ENCODE measurements at places on chromosomes 7 and 10.

- no peak for DNase-seq
These were observed 133.7 kb downstream of the SLC25A13 start for GRCh38 chr7:96188174-96188581.

DNA sequence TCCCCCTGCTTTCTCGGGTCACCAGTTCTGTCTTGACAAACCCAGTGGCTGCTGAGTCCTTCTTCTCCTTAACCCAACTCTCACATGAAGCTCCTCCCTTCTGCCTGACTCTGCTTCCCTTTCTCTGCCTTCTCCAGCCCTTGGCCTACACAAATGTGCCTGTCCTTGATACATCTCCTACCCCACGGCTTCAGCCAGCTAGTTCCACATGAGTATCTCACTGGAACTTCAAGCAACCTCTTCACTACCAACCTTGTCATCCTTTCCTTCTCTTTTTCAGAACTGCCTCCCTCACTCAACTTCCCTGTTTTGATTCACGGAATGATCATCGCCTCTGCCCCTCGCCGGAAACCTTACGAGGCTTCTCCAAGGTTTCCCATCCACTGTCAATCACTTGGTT, 55.9 kb downstream of the PDIA4 start:
- DNase-seq, result no peak

GRCh38 chr10:106312087-106312486, 852.4 kb downstream of the SORCS1 start:
- no peak for DNase-seq

GRCh38 chr7:41224063-41224763, 478.7 kb downstream of the INHBA start:
- no peak for DNase-seq

- no peak for DNase-seq
These were observed 76.7 kb upstream of the ANLN start for GRCh38 chr7:36312915-36313334.

GRCh38 chr7:22996470-22996869, 17.5 kb downstream of the HYCC1 start:
- DNase-seq, result no peak

GRCh38 chr7:93551063-93551895, 23.2 kb downstream of the CALCR start:
- DNase-seq, result no peak

DNA sequence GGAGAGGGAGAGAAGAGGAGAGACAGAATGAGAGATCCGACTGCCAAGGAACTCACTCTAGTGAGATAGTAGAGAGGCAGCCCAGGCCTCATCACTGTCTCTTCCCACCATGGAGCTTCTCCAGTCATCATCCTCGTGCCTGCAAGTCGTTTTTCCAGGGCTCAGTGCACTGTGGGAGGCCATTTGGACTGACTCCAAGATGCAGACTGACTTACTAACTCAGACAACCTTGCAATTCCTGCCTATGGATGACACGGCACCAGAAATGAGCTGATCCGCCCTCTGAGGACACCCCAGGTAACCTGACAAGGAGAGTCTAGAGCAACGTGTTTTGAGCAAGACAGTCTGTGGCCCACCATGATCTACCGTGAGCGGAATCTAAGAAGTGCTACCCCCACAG, 154.9 kb downstream of the GLI3 start:
- no peak for DNase-seq

- DNase-seq, result no peak
These were observed 239.4 kb downstream of the TNS3 start for GRCh38 chr7:47342296-47343060.

DNA sequence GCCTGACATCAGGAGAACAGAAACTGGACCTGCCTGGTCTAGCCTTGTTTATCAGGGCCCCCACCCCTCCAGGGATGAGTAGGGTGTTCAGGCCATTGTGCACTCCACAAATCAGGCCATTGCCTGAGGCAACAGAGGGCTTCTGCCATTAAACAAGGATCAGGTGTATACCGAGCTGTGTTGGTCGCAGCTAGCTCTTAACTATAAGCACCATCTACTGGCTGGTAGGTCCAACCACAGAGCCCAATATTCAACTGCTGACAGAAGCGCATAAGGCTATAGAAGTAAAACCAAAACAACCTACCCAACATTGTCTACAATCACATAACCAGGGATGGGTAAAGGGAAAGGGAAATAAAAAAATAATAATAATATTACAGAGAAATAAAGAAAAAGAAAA, 451.7 kb upstream of the TEX47 start:
- DNase-seq, result no peak

GRCh38 chr10:131982185-131982756, 548 bp upstream of the BNIP3 start:
- no peak for DNase-seq

DNA sequence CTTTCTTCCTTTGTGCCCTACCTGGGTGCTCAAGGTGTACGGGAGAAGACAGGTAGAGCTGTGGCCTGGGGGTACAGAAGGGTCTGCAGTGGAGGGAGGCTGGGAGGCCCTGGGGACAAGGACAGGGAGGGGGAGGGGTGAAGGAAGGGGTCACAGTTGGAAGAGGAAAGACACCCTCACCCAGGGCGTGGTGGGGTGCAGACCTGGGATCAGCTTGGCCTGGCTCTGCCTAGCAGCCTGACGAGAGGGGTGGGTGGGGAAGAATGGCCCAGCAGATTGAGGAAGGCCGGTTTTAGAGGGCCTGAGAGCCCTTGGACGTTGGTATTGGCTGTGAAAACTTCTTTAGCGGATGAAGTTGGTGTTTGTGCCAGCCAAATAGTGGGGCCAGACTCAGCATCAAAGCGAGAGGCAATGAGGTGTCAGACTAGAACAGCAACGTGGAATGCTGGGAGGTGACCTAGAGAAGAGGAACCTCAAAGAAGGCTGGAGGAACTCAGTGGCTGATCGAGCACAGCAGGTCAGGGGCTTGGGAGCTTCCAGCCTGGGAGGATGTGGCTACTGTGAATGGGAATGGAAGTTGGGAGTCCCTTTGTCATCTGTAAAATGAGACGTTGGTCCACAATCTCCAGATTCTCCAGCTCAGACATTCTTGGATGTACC, 18.1 kb upstream of the TRIM8 start:
- no peak for DNase-seq

DNA sequence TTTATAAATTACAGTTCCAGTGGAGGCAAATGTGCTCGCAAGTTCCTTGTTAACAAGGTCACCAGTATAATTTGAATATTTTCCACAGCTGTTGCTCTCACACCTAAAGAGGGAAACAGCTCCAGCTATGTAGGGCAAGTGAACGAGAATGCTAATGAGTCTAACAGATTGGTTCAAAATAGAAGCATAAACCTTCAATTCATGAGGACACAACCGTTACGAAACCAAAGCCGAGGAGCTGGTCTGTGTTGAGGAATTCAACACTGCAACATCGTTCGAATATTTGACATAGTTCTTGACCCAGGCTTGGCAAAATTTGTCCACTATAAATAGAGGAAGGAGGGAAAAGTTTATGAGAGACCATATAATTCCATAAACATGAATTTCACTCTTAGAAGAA, 161.3 kb downstream of the KLF6 start:
- no peak for DNase-seq

DNA sequence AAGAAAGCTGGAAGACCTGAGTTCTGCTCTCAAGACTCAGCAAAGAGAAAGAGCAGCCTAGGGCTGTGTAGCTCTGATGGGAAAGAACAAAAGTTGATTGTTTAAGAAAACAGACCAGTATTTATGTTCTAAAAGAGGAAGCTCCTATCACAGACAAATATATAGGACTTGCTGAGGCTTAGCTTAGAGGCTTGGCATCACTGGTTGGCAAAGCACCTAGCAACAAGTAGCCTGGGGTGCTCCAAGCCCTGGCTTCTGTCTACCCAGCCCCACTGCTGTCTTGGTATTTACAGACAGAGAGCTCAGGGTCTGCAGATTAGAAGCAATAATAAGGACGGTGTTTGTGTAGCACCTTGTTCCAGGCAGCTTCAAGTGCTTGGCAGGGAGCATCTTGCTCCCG, 36.9 kb upstream of the CCDC3 start:
- no peak for DNase-seq

DNA sequence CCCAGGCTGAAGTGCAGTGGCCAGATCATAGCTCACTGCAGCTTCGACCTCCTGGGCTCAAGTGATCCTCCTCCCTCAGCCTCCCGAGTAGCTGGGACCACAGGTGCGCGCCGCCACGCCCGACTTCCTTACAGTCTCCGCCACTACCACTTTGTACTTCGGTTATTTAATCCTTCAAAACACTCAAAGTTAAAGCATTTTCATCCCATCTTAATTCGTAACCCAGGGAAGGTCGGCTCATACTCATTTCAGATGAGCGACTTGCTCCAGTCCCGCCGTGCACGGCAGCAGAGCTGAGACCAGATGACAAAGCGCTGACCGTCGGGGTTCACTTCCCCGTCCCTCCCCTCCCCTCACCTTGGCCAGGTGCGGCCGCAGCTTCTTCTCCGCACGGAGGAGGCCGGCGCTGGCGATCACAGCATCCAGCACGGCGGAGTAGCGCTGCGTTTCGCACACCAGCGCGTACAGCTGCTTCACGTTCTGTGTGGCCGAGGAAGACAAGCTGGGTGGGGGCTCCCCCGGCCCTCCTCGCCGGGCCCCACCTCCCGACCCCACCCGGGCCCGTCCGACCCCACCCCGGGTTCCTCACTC, 457 bp downstream of the NSUN5 start:
- no peak for DNase-seq

DNA sequence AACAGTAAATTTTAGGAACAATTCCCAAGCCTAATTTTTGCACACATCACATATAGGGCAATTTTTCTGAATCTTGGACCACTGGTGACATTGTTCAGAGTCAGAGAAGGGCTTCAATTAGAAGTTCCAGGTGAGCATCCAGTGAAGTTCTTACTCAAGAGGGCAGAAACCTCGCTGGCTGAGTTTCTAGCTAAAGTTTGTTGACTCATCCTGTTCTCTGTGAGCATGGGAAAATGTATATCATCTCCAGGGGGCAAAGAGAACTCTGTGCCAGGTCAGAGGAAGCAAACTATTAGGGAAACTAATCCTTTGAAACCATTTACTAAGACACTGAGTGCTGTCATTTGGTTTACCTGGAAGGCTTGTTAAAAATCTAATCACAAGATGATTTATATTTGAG, 695.6 kb upstream of the IGFBP3 start:
- no peak for DNase-seq
